Activated naive CD8-positive, alpha-beta T cell treated with anti-CD3 and anti-CD28 coated beads, Interleukin-2, amount 10 ng/mL, durations not matched to agents 7 days and 5 days (primary cell): ENCODE measurements at places on chromosomes 4 and X. TPM values are rescaled to one million over a fixed set of nuclear protein-coding genes. Genes with fewer than 3 reads are reported as not detected.

DNA sequence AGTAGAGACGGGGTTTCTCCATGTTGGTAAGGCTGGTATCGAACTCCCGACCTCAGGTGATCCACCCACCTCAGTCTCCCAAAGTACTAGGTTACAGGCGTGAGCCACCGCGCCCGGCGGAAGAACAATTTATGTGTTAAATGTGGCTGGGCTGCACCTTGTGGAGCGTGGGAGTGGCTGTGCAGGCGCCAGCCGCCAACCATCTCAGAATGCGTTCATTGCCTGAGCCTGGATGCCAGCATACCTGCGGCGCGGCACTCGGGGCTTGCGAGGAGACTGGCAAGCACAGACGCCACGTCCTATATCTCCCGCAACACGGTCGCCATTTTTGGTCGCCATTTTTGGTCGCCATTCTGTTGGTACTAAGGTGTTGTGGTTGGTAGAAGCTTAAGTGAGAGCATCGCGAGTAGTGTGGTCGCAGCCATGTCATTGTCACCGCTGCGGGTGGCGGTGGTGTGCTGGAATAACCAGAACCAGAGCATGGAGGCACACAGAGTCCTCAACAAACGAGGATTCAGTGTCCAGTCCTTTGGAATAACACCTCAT, 193.6 kb upstream of the HTR2C start:
- DNase-seq, result no peak

DNA sequence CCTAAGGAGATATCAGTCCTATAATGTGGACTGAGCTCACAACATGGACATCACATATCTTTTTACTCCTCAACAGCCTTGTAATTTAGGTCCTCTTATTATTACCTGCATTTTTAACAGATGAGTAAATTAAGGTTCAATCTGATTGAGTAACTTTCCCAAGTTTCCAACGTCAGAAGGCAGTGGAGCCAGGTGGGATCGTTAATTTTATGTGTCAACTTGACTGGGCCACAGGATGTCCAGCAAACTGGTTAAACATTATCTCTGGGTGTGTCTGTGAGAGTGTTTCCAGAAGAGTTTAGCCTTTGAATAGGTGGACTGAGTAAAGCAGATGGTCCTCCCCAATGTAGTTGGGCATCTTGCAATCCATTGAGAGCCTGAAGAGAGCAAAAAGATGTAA, 59.0 kb upstream of the SLIT2 start:
- no peak for DNase-seq

DNA sequence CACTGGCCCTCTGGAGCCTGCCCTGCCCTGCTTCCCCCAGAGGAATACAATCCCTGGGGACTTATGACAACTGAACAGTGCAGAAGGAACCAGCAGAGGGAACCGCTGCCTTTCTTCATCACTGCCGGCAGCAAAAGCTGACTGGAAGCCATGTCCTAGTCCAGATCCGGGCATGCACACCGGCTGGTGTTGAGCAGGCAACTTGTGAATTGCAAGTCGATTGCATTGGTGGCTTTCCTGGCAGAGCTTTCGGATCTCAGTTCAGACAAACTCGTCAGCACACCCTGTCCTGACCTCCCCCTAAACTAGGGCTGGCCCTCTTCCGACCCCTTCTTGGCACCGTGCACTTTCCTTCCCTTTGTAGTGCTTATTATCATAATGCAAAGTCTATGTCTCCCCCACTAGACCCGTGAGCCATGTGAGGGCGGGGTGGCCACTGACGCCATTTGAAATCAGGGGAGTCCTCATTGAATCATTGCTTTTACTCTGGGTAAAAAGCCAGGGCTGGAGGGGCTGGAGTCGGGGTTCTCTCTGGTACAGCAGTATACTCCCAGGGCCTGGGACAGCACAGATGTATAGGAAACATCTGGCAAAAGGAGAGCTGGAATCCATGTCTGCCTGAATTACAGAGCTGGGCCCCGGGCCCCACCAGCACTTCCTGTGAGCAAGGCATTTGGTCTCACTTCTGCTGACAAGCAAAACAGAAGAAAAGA, 1.8 kb downstream of the ARHGAP4 start:
- no peak for DNase-seq

GRCh38 chr4:5019796-5020195, 538 bp upstream of the CYTL1 start:
- no peak for DNase-seq

Gene CXorf49B
- not detected for total RNA-seq

- no peak for DNase-seq
Observed at GRCh38 chr4:147924604-147925412, 192.9 kb downstream of the ARHGAP10 start.

Gene SYN1
- 0.37 TPM for total RNA-seq

GRCh38 chrX:46758163-46758955, 559 bp downstream of the SLC9A7 start:
- peak; percentile 34 for DNase-seq

Gene FGF16
- total RNA-seq, result not detected
